KG1 (cell line): ENCODE measurements at places on chromosomes 13 and 19.
A peak's percentile ranks its signal among the peaks of the same experiment; 100 is the strongest.

GRCh38 chr13:98915981-98916380 lies 61.9 kb downstream of the DOCK9 start:
- DNase-seq = no peak

- DNase-seq = no peak
Measured at GRCh38 chr13:74052402-74052928, 81.7 kb downstream of the KLF12 start.

DNA sequence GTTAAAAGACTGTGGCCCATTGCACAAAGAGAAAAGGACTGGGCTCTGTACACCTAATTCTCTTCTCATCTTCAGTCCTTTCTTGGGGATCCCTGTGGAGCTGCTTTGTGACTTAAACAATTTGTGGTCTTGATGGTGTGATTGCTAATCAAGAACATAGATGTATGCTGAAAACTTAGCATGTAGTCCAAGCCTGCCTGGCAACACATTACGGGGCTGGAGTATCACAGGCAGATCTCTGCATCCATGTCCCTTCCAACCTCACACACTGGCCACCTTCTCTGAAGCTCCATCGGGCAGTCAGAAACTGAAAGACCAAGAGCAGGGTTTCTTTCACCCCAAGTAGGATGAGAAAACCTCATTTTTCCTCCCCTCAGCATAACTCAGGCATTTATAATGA lies 69.6 kb upstream of the ARGLU1 start:
- DNase-seq = no peak

GRCh38 chr13:30413842-30414241 lies 8.5 kb upstream of the UBE2L5 start:
- DNase-seq = no peak

DNA sequence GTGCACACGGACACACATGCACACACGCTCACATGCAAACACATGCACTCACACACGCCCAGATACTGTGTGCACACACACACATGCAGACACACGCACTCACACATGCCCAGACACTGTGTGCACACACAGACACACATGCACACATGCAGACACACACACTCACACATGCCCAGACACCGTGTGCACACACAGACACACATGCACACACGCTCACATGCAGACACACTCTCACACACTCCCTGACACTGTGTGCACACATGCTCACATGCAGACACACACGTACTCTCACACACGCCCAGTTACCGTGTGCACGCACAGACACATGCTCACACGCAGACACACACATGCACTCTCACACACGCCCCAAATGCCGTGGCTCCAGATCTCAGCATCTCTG lies 137.2 kb upstream of the MCF2L start:
- DNase-seq = no peak

DNA sequence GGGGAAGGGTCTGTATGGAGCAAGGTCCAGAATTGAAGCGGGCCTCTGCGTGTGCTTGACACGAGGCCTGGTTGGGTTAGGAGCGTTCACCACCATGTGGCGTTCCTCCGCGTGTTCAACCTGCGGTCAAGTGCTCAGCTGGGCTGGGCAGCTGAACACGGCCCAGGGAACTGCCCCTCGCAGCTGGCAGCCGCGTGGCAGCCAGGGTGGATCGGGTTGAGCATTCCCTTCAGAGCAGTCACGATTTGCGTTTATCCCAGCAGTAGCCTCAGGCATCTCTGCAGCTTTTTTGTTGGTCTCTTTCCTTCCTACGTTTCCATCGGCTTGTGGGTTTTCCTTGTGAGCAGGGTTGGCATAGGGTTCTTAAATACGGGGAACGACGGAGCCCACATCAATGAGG lies 28.7 kb upstream of the F2RL3 start:
- DNase-seq = no peak

DNA sequence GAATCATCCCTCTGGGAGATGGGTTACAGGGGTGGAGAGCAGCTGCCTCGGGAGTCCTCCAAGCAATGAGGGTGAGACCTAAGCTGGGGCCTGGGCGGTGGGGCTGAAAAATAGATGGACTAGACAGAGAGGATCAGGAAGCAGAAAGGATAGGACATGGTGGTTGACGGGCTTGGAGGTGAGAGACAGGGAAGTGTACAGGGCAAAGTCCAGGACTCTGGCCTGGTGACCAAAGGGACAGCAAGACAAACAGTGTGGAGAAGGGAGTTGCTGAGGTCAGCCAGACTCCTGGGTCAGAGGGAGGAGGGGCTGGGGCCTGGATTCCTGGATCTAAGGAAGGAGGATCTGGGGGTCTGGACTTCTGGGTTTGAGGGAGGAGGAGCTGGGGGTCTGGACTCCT lies 5.5 kb downstream of the PHLDB3 start:
- DNase-seq = no peak

GRCh38 chr19:17235300-17235970 lies 9.4 kb downstream of the OCEL1 start:
- peak; percentile 29 for DNase-seq

- DNase-seq = no peak
Measured at GRCh38 chr13:23098161-23098907, 82.4 kb upstream of the SGCG start.

GRCh38 chr13:60260440-60260839 lies 96.7 kb upstream of the DIAPH3 start:
- DNase-seq = no peak

DNA sequence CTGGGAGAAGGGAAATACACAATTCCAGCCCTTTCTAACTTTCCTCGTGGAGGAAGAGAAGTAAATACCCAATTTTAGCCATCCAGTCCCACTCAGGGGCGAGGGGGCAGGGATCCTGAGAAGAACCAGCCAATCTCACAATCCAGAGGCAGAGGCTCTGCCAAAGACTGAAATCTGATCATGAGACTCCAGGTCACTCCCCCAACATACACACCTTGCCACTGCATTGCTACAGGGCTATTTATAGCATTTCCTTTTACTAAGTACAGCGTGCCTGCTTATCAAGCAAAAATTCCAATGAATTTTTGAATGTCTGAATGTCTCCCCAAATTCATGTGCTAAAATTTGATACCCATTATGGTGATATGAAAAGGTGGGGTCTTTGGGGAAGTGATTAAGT lies 1687.5 kb downstream of the EFNB2 start:
- DNase-seq = no peak
